HS-5 (cell line): ENCODE measurements at places on chromosomes 5 and 9.

DNA sequence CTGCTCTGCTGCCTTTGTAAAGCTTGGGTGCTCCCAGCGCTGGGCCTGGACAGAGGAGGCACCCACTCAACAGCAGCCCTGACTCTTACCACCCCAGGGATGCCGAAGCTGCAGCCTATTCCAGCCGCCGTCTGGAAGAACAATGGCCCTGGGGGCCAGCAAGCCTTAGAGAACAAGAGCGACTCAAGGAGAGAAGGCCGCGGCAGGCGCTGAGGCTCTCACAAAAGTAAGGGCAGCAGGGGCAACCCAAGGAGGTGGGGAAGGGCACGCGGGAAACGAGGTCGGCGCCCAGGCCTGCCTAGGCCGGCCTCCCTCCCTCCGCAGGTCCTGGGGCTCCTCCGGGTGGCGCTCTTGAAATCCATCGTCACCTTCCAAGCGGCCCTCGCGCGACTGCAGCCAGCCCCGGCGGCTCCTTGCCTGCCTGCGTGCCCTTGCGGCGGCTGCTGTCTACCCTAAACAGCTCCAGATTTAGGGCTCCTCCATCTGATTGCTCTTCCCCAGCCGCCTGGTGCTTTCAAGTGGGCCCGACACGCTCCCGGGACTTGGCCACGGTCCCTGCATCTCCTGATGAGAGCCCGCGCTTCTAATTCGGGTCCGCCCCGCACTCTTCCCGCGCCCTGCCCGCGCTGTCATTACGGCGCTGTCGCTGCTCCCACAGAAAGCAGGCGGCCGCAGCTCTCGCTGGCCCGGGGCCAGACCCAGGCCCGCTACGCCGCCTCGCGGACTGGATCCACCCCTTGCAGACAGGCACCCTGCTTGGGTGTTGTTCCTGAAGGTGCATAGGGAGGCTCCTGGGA lies 213.3 kb downstream of the SEMA6A start:
- DNase-seq: no peak

GRCh38 chr5:14261856-14262611 lies 118.9 kb downstream of the TRIO start:
- no peak for DNase-seq

- DNase-seq: no peak
Measured at GRCh38 chr5:38115318-38115827, 143.0 kb upstream of the EGFLAM start.

- no peak for DNase-seq
Measured at GRCh38 chr5:17396247-17396646, 101.8 kb upstream of the TAF11L2 start.
